Forelimb muscle (tissue), 1 donor: ENCODE measurements at places on chromosomes 6 and 20.

DNA sequence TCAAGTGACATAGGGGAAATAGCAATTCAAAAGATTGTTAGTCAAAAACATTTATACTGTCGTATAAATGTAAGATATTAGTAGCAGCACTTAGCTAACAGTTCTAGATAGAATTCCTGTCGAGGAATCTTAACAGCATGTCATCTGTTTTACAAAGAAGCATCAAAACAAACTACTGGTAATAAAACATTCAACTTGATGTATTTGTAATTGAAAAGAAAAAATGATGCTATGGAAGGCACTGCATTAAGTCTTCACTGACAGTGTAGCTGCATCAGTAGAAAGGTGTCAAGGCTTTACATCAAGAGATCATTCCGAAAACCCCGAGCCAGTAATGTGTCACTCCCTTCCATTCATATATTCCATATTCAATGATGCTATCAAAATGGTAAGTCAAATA lies 223.5 kb downstream of the TBC1D32 start:
- no peak for DNase-seq

- DNase-seq, result no peak
These were observed 38.6 kb downstream of the ATXN1 start for GRCh38 chr6:16722630-16723029.

GRCh38 chr6:53199765-53200164 lies 51.1 kb upstream of the GCM1 start:
- DNase-seq, result no peak

DNA sequence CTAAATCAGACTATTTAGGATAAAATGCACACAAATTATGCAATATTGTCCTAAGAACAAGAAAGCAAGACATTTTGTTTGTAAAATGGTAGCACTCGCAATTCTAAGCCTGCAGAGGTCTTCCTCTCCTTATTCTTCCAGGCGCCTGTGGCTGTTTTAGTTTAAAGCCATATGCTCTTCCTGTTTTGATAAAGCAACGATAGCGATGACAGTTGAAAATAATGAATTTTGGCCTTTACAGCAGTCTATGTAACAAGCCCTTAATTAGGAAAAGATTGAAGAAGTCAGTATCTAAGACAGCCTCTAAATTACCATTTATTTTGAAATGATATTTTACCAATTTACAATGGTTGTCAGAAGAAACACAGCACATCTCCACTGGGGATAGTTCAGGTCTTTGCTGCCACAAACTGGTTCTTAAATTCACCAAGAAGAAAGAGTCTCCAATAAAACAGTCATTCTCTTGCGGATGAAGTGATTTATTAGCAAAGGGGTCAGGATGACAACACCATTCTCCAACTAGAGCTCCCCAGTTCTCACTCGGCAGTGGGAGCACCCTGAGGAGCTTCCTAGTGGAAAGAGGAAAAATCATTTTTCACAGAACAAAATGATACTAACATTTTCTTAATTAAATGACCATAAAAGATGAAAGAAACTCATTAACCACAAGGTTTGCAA lies 21.4 kb downstream of the UBE3D start:
- no peak for DNase-seq

GRCh38 chr20:5660346-5660745 lies 89.9 kb upstream of the SHLD1 start:
- no peak for DNase-seq

DNA sequence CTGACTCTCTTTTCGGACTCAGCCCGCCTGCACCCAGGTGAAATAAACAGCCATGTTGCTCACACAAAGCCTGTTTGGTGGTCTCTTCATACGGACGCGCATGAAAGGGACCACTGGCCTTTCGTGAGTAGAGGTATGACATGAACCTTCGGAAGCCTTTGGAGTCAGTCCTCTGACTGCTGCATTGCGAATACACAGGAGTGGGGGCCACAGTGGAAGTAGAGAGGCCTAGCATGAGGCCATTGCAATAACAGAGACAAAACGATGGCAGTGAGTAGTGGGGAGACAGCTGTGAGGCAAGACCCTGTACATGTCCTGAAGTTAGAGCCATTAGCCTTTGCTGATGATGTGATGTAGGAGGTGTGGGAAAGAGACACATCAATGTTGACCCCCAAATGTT lies 56.4 kb downstream of the SMPDL3A start:
- DNase-seq, result no peak

- no peak for DNase-seq
These were observed 83.8 kb upstream of the FOXO3 start for GRCh38 chr6:108476847-108477430.

GRCh38 chr20:10280018-10280908 lies 61.6 kb downstream of the SNAP25 start:
- DNase-seq, result no peak

GRCh38 chr6:161511447-161512095 lies 237.7 kb upstream of the AGPAT4 start:
- DNase-seq, result no peak

DNA sequence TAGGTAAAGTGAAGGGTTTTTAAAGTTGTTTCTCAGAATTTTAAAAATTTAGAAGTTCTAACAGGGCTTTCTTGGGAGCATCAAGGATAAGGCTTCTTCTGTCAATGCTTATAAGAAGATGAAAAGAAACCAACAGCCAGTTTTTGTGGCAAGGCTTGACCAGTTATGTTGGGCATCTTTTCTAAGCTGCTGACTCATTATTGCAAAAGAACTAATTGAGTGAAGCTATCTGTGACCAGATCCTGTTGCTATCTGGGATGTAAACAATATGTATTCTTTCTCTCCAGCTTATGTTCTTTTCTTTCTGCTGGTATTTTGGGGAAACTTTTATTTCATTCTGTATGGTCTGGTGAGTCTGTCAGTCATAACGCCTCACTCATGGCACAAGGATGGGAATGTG lies 643.8 kb downstream of the HDGFL1 start:
- no peak for DNase-seq

DNA sequence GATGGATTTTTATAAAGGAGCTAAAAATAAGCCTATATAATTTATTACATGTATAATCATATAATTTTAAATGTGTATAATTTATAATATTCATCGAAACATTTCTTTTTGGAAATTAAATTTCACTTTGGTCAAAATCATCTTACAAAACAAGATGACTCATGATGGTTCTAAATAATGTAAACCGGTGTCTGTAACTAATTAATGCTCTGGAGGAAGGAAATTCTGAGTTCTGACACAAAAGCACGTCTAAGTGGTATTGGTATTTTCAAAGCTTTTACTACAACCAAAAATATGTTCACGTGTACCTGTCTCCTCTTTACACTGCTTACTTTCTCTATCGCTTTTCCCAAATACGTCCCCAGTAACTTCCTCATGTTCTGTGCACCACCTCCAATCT lies 134.1 kb downstream of the MTHFD1L start:
- no peak for DNase-seq

GRCh38 chr6:126123226-126123625 lies 136.9 kb downstream of the TRMT11 start:
- no peak for DNase-seq

GRCh38 chr6:87705070-87705691 lies 3.1 kb upstream of the AKIRIN2 start:
- DNase-seq, result no peak

DNA sequence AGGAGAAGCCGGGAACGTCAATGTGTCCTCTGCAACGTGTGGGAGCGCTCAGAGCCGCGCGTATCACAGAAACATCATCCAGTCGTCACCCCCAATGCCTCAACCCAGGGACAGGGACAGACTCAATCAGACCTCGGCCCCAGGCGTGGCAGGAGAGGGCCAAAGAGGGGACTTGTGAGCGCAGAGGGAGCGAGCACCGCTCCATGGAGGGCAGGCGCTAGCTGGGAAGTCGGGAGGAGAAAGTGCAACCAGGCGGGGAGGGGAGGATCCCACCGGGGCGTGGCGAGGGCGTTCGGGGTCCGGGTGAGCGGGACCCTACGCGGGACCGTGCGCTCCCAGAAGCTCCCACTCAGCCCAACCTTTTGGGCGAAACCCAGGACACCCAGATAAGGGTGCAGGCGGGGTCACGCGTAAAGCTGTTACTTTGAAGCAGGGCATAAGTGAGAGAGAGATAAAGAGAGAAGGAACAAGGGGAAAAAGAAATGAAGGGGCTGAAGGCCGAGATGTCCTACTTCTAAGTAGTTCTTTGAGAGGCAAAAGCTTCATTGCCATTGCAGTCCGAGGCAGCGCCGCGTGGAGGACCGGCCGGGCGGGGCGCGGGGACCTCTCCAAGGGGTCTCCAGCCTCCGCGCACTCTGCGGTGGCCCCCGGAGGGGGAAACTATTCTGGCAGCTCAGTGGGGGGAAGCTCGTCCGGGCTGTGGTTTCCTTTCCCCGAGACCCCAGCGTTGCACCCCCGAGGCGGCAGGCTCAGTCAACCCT lies 862 bp upstream of the SOBP start:
- no peak for DNase-seq

GRCh38 chr20:62214067-62214466 lies 6.0 kb downstream of the HRH3 start:
- DNase-seq, result no peak

DNA sequence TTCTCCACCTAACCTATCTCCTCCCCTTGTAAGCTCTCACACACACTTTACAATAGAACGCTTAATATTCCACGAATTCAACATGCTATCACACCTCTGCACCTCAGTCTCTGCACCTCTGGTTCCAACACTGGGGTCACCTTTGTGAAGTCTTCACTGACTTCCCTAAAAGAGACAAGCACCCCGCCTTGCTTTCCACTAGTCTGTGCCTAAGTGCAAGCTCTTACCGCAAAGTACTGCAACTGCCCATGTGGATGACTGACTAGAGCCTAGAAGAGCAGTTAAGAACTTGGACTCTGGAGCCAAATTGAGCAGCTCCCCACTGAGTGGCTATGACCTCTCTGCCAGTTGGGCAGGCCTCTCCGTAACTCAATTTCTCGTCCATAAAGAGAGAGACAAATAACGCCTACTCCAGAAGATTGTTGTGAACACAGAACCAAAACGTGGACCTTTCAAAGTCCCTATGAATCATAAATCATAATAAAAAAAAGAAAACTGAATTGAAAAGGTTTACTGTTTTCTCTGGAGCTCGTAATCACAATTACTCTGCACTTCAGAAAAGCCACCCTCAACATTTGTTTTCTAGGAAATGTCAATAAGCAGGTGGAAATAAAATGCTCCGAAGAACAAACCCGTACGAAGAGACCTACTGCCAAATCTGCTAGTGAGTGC lies 1.2 kb downstream of the IFNGR1 start:
- DNase-seq, result no peak

DNA sequence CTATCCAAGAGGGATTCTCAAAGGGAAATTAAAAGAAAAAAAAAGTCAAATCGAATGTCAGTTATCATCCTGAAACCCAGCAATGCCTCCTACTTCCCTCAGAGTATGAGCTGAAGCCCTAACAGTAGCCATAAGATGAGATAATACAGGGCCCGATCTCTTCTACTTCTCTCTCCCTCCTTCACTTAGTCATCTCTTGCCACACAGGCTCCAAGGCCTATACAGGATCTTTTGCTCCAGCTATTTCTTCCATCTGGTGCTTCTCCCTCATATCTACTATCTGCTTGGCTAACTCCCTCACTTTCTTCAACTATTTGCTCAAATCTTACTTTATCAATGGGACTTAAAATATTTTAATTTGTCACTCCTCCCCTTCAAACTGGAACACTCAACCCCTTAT lies 215.3 kb downstream of the RNGTT start:
- DNase-seq, result no peak

- no peak for DNase-seq
These were observed 105.9 kb downstream of the KLHL32 start for GRCh38 chr6:97030431-97030830.

DNA sequence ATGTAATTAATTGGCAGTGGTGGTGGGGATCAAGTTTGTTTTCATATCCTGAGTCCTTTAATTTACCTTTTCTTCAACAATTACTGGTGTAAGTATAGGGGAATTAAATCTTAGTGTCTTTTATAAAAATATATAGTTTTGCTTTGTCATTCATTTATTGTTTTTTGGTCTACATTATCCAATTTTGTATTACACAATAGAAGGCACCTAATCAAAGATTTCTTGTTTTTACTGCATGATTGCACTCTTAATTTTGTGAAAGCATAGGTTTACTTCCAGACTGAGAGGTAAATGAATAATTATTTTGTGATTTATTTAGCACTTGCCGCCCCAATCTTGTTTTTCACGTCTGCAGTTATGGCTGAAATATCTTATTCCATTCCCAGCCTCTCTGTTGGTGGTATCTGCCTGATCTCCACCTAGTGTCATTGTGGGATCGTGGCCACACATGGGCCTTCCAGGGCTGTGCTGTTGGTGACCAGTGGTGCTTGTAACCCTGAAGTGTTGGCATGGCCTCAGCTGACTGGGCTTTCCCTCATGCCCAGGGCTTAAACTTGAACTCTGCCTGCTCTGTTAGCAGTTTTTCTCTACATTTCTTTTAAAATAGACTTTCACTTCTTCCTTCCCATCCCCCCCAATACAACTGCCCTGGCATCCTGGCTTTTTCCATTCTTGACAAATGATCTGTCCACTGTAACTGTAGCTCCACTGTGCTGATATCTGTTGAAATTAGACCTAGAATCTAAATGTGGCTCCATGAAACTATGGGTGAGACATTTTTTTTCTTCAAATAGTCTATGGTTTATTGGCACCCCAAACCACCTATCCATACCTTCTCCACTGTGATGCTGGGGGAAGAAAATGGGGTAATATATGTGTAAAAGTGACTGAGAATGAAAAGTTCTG lies 24.8 kb downstream of the E2F3 start:
- DNase-seq, result no peak

- DNase-seq, result no peak
These were observed 150.3 kb downstream of the NKAIN2 start for GRCh38 chr6:123953920-123954319.

- DNase-seq, result no peak
These were observed 506 bp downstream of the CITED2 start for GRCh38 chr6:139373928-139374356.

DNA sequence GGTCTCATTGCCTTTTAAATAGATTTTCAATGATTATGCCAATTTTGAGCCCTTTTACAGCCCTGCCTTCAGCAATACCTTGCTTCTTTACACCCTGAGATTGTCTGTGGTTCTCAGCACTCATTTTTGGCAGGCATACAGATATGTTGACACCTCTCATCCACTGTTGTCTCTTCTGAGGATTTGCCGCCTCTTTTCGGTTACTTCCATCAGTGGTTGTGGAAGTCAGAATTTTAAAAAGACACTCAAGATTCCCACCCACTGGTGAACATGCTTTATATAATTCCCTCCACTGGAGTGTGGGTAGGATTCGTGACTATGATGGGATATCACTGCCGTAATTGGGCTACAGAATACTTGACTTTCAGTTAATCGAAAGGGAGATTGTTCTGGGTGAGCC lies 37.4 kb upstream of the KIF13A start:
- DNase-seq, result no peak
